ENCODE measurements at places on chromosomes 7 and 10.
A peak's percentile ranks its signal among the peaks of the same experiment; 100 is the strongest.

DNA sequence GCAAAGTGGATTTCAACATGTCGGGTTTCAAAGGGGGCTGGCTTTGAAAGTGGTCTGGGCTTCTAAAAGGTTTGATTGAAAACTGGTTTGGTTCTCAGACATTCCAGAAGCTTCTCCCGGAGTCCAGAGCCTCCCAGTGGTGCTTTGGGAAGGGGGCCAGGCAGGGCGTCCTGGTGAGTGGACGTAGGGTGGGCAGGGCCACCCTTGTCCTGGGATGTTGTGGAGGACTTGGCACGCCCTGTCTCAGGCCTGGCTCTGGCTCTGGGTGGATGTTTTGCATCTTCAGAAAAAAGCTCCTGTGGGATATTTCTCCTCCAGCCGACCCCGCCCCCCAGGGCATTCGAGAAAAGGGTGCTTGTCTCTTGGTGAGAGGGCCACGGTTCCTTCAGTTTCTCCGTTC is 31.2 kb downstream of the GRIFIN start:
- DNase-seq = no peak

- DNase-seq = no peak
These were observed 6.8 kb downstream of the ATG9B start for GRCh38 chr7:151017370-151017952.

DNA sequence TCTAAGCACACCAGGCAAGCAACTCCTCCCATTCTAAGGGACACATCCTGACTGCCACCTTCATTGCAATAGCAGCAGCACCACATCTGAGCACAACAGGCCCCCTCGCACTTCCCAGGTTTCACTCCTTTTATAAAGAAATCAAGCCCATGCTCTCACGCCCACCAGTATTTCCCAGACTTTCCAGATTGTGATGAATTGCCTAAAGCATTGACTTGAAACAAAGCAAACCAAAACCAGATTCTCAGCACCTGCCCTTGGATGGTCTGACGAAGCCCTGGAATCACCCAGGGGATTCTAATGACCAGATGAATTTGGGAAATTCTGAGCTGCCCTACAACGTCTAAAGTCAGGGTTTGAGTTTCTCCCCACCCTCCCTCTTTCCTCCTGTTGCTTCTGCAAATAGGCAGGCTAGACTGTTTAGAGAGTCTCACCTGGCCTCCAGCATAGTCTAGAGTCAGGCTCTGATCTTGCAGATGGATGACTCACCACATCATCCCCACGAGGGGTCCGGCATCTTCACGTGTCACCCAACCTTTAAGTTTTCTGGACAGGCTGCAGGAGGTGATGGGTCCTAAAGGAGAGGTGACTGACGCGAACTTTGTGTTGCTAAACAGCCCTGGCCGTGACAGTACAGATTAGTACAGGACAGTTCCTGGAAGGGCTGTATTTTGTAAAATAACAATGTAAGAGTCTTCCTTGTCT is 198.0 kb downstream of the SKIDA1 start:
- DNase-seq = no peak

- DNase-seq = no peak
These were observed 29.7 kb upstream of the SEC61G start for GRCh38 chr7:54788664-54789063.

GRCh38 chr10:114821915-114822443 is 399 bp downstream of the FHIP2A start:
- no peak for DNase-seq

GRCh38 chr10:85003083-85003482 is 674.7 kb downstream of the CCSER2 start:
- no peak for DNase-seq

GRCh38 chr7:116315803-116316202 is 105.5 kb downstream of the TES start:
- no peak for DNase-seq

DNA sequence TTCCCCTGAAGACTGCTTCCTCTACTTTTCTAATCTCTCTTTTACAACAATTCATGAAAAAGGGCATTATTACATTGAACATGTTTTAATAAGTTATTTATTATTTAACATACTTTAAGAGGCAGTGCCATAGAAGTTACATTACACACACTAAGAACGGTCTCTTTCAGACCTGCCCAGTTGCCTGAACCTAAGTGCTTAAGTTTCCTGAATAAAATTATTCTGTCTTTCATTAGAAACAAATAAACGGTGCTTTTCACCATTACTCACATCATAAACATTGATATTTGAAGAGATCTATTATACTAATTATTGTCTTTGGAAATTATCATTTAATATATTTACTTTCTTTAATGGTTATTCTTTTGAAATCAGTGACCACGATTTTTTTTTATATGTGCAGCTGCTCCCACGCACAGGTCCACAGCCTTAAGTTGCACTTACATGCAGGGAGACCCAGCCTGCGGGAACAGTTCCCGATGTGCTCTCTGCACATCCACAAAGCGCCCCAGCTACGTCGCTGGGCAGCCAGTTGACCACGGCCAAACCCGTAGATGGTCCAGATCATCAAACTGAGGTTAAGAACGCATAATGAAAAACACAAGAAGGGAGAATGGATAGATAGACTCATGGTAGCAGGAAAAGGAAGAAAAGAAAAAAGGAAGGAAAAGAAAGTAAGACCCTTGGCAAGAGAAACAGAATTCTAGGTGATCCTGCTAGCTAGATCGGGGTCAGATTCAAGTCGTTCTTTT is 437.0 kb upstream of the MGMT start:
- no peak for DNase-seq

DNA sequence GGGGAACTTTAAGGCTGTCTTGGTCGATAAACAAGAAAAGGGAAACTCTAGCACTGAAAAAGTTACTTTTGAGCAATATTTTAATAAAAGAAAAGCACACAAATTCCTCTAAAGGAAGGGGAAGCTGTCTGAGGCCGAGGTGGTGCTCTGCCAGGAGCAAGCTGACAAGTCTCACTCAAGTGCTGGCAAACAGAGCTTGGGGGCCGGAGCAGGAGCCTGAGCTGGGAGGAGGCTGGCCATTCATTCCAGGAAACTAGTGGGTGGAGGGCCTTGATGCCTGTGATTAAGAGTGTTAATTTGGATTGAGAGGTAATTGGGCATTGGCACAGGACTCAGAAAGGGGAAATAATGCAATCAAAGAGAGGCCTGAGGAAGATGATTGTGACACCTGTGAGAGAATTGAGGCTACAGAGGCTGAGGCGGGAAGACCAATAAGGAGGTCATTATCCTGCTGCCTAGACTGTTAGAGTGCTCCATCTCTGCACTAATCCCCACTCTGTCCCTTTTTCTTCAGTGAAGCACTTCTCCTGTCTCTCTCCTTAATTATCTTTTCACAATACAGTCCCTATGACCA is 154.9 kb upstream of the COL1A2 start:
- DNase-seq = no peak

- DNase-seq = no peak
These were observed 249.4 kb downstream of the TCF7L2 start for GRCh38 chr10:113199459-113199858.

- peak; percentile 15 for DNase-seq
These were observed 12.0 kb downstream of the LSM8 start for GRCh38 chr7:118195837-118196474.

DNA sequence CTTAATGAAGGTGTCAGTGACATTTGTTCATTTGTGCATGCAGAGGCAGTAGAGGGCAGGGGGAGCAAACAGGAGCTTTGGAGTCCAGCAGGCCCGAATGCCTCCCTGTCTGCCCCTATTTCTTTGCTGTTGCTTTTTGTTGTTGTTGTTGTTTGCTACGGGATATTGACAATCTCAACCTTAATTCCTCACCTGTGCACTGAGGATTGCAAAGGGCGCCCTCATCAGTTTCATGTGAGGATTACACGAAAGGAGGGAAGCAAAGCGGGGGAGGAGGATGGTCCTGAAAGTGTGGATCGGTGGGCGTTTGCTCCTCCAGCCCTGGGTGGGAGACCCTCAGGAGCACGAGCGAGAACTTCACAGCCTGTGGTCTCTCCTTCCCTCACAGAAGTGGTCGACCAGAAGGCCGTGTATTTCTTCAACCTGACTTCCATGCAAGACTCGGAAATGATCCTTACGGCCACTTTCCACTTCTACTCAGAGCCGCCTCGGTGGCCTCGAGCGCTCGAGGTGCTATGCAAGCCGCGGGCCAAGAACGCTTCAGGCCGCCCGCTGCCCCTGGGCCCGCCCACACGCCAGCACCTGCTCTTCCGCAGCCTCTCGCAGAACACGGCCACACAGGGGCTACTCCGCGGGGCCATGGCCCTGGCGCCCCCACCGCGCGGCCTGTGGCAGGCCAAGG is 9.6 kb downstream of the GDF10 start:
- DNase-seq = no peak

DNA sequence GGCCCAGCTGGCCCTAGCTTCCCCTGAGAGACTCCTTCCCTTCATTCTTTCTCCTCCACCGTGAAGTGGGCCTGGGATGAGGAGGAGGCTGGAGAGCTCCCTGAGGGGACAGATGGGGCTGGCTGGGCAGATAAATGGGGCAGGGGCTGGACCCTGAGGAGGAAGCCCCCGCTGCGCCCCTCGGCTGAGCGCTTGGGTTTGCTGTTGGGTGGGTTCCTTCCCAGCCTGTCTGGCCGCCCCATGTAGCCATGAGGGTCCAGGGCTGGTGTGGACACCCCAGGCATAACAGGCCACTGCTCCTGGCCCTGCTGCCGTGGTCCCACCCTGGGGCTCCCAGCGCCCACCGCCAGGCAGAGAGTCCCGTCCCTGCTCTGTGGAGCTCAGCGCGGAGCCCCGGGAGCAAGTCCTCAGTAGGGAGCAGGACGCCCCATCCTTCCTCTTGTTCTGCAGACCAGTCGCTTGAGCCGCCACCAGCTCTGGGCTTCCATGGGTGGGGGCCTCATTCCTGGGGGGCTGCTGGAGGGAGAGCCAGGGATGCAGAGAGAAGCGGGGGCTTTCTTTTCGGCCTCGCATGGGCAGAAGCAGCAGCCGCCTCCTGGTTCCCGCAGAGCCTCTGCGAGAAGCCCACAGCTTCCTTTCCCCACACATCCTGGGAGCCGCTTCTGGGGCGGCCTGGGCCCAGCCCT is 266.4 kb upstream of the TCERG1L start:
- DNase-seq = no peak

GRCh38 chr10:81696609-81697388 is 178.2 kb upstream of the NRG3 start:
- DNase-seq = no peak

DNA sequence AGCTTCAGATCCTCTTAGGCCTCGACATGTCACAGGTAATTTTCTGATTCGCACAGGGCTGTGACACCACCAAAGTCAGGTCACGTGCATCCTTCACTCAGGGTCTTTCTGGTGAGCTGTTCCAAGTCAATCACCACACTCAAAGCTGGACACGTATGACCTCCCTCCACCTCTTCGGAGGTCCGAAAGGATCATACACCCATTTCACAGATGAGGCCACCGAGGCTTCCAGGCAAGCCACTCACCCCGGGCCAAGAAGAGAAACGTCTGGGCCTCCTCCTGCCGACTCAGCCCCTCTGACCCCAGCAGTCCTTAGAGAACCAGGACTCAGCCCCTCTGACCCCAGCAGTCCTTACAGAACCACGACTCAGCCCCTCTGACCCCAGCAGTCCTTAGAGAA is 74.6 kb downstream of the FOXL3 start:
- no peak for DNase-seq

- no peak for DNase-seq
These were observed 57.1 kb upstream of the IGFBP3 start for GRCh38 chr7:45978010-45978681.

DNA sequence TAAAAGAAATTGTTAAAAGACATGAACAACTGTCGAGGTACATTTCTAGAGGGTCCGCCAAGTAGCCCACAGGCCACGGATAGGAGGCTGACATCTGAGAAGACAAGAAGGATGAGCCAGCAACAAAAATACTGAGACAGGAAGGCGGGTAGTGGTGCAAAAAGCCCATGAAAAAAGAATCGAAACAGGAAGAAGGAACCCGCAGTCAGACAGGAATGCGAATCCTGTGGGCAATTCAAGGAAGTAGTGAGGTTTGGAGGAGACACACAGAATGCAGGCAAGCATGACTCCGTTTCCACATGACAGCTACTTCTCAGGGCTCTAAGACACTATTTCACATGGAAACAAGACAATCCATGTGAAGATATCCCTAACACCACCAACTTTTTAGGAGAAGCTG is 125.2 kb downstream of the DOCK4 start:
- DNase-seq = no peak

Data from stimulated activated CD8-positive, alpha-beta memory T cell treated with anti-CD3 and anti-CD28 coated beads, Interleukin-7, amount 100 ng/mL, for 24 hours (primary cell).